AG04449 (cell line): ENCODE measurements at places on chromosomes 12 and 14.

GRCh38 chr14:61328626-61329262 is 7.4 kb downstream of the PRKCH start:
- DNase-seq = no peak

- DNase-seq = no peak
These were observed 17.0 kb downstream of the EEA1 start for GRCh38 chr12:92912052-92912451.

DNA sequence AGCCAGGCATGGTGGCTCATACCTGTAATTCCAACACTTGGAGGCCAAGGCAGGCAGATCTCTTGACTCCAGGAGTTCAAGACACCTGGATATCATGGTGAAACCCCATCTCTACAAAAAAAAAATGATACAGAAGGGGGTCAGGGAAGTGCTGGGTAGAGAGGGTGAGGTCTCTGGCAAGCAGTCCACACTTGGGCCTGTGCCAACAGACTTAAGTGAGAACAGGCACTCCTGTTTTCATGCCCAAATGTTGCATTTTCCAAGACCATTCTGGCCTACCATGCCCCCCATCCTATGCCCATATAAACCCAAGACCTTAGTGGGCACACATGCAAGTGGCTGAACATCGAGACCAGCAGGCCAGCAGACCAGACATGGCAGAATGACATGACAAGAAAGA is 16.0 kb upstream of the CMAS start:
- DNase-seq = no peak

- DNase-seq = peak; percentile 50
These were observed 49.6 kb downstream of the BMAL2 start for GRCh38 chr12:27382171-27382795.

DNA sequence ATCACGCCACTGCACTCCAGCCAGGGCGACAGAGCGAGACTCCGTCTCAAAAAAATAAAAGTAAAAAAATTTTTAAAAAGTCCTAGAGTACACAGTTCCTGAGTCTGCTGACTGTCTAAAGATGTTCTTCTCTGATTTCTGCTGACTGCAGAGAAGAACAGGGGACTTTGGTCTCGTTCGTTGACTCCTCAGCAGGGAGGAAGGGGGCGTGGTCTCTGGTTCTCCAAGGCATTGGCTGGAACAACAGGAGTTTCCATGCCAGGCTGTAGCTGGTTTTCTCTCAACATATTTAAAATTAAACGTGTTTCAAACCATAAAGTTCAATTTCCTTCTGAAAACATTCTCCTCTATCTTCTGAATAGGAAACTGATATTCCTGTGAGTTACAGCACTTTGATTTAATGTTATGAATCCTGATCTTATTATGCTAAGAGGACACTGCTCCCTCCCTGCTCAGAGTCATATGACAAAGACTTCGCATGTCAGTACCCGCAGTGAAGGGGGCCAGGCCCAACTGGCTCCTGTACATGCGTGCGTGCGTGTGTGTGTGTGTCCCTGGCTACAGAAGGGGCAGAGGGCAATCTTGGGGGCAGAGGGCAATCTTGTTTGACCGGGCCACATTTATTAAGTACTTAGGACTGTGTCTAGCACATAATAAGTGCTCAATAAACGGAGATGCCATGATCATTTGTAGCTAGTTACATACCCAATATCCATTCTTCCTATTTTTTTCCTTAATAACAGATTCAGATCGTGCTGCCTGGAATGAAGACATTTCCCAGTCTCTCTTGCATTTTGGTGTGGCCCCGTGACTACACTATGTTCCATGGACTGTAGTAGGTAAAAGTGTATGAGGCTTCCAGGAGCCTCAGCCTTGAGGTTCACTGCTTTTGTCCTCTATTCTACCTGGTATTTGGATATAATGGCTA is 16.5 kb upstream of the HNF1A start:
- DNase-seq = no peak

GRCh38 chr12:121184984-121185889 is 24.7 kb upstream of the P2RX4 start:
- DNase-seq = no peak

GRCh38 chr14:105089746-105090492 is 24.7 kb upstream of the GPR132 start:
- no peak for DNase-seq

DNA sequence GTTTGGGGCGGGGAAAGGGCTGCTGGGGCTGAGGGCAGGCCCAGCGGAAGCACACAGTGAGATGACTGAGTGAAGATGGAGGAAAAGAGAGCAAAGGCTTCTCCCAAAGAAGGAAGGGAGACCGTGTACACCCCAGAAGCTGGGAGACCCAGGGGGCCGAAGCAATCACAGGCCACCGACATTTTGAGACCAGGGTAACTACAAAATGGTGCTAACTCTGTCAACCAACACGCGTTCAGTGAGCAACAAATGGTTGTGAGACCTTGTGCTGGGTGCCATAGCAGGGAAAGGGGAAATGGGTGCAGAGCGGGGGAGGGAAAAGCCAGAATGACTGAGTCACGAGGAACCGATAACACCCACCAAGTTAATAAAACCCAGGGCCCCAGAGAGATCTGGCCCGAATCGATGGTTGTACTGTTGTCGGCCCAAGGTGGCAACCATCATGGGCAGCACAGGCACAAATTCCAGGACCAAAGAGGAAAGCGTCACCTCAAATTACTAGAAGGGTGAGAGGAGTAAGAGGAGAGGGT is 50.3 kb downstream of the CDC42BPB start:
- no peak for DNase-seq

GRCh38 chr12:130456375-130457199 is 118.9 kb downstream of the PIWIL1 start:
- DNase-seq = no peak

DNA sequence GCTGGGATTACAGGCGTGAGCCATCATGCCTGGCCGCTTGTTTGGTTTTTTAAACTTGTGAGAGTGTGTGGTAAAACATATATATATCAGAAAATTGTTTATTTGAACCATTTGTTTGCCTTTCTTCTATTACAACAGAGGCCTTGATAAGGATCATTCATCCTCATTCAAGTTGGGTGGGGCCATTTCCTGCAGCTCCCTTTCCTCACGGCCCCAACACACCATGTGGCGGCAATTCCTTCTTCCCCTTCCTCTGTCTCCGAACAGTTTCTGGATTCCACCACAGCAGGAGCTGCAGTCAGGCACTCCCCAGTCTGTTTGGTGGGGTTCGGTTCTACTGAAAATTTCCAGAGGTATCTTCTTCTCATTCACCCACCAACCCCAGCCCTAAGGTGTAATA is 42.0 kb upstream of the RASSF3 start:
- no peak for DNase-seq

DNA sequence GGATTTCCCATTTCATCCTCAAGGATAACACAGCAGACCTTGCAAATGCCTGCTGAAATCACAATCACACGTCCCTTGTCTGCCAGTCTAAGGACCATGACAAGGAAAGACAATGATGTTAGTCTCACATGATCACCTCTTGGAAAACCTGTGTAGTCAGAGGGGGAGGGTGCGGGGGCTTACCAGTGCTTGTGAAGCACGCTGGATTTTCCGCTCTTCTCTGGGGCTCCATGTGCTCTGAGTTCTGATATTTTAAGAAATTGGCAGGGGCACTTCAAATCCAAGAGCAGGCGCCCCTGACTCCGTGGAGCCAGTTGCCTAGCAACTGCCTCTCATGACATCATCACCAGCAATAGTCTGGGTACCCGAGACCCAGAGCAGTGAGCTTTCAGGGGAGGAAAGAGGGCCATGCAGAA is 200.9 kb upstream of the C14orf180 start:
- no peak for DNase-seq

- no peak for DNase-seq
These were observed 144.6 kb downstream of the PRIMA1 start for GRCh38 chr14:93643676-93644075.

- DNase-seq = no peak
These were observed 79.4 kb downstream of the FBXL14 start for GRCh38 chr12:1515010-1515409.

GRCh38 chr12:111767362-111768158 is 827 bp downstream of the ALDH2 start:
- no peak for DNase-seq

- DNase-seq = no peak
These were observed 40.2 kb upstream of the CHST11 start for GRCh38 chr12:104416585-104416984.

DNA sequence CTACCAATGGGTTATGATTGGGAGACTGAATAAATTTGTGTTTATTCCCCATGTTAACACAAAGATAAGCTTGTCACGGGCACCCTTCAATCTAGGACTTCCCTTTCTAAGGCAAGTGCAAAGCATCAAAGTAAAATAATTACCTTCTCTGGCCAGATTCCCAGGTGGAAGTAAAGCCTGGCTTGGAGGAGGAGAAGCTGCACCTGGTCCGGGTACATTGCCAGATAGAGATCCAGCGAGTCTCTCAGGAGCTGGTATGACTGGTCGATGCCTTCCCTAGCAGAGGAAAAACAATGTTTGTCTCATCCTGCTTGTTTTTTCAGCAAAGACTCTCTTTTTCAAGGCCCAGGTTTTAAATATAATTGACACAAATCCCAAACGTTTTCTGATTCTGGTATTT is 24.9 kb downstream of the FBXO21 start:
- no peak for DNase-seq

DNA sequence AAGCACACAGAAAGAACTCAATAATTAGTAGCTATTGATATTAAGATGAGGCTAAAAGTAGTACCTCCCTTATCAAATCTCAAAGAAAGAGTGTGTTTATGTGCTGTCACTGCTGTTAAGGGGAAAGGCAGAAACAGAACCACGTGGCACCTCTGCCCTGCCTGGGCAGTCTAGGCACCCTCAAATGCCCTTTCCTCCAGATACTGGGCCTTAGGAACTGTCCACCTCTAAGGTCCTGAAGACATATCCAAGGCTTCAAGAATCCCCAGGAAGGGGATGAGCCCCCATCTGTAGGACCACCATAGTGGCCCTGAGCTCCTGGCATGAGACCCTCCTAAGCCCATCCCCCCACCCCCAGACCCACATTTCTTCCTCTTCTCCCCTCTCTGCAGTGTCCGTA is 29.1 kb downstream of the NGB start:
- no peak for DNase-seq

GRCh38 chr14:72480464-72481243 is 413.2 kb downstream of the DPF3 start:
- DNase-seq = no peak

- DNase-seq = no peak
These were observed 5.5 kb upstream of the SERPINA11 start for GRCh38 chr14:94458096-94458495.

- DNase-seq = no peak
These were observed 7.6 kb upstream of the NUMB start for GRCh38 chr14:73465823-73466532.

- no peak for DNase-seq
These were observed 55.1 kb downstream of the IFT43 start for GRCh38 chr14:76040704-76041103.

DNA sequence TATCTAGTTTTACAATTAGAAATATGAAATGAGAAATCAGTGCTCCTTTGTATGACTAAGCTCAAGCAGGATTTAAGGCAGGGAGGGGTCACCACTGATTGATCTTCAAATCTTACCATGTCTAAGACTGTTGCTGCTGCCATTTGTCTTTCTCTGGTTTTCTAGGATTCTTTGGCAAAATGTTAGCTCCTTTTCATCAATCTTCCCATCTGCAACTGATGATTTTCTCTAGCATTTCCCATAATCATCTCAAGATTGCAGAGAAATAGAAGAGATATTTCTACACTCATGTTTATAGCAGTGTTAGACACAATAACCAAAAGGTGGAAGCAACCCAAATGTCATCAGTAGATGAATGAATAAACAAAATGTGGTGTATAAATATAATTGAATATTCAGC is 175.0 kb downstream of the RAD51B start:
- no peak for DNase-seq

- DNase-seq = no peak
These were observed 13.7 kb downstream of the PRKCH start for GRCh38 chr14:61335049-61335448.

DNA sequence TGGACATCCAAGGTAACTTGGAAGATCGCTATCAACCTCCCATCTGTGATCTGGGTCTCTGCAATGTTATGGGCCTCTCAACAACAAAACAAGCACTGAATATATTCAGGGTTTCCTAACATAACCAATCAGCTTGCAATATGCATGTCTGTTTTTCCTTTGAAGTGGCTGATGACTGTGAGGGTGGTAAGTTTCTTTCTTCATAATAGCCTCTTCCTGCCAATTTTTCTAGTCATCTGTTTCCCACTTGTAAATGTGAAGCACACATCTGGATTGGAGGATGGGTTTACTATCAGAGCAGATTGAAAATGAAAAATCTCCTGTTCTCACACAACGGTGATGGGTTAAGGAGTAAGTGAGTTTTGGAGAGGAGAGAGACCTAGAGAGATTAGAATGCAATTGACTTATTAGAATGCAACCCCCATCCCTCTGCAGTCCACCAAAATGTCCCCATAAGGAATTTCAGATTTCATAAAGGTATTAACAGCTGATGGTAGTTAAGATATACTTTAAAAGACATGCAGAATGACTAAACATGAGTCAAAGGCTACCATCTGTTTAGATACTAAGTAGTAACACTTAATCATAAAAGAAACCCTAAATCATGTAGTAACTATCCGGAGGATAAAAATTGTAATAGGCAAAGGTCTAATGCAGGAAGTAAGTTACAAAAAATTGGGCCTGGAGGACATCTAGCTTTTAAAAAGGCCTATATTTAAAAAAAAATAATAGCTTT is 58.4 kb upstream of the SAV1 start:
- no peak for DNase-seq

- DNase-seq = no peak
These were observed 63.5 kb downstream of the RGS6 start for GRCh38 chr14:71995741-71996140.

DNA sequence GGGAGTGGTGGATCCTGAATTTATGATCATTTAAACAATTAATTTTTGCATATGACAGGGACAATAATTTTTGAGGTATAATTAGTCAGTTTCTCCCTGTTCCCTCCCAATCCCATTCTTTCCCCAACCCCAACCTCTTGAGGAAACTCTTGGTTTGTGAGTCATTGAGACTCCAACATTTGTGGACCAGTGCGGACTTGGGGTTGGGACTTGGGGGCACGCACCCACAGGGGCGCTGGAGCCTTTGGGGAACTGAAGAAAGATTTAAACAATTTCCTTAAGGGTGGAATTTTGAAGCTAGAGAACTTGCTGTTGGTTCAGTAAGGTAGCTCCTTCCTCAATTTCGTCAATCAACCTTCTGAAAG is 17.4 kb upstream of the PTGR2 start:
- no peak for DNase-seq

GRCh38 chr12:104154806-104155205 is 16.8 kb upstream of the NFYB start:
- no peak for DNase-seq
